A673 (cell line): ENCODE measurements at places on chromosomes 3 and 15. TPM values are rescaled to one million over a fixed set of nuclear protein-coding genes. Genes with fewer than 3 reads are reported as not detected.

Gene DPPA2
- not detected in 2 replicates for total RNA-seq

Gene AADACL2
- total RNA-seq: not detected in 2 replicates

Gene TOPBP1
- 56.8 and 59.8 TPM in 2 replicates for total RNA-seq

Gene PRSS50
- not detected in 2 replicates for total RNA-seq

Gene IQCF5
- not detected in 2 replicates for total RNA-seq

Gene TMEM45A
- 3.4 and 5.0 TPM in 2 replicates for total RNA-seq

Gene CSTA
- 3.8 and 6.5 TPM in 2 replicates for total RNA-seq

Gene ACKR4
- total RNA-seq: not detected in 2 replicates

Gene FOXL2NB
- total RNA-seq: not detected in 2 replicates

Gene PPARG
- total RNA-seq: 0.61 and 0.62 TPM in 2 replicates

Gene CLRN1
- total RNA-seq: not detected in 2 replicates

Gene SLC22A13
- 0.66 and 1.1 TPM in 2 replicates for total RNA-seq

Gene TUBGCP4
- total RNA-seq: 31.4 and 37.6 TPM in 2 replicates

Gene CASR
- not detected in 2 replicates for total RNA-seq

Gene KLHL40
- total RNA-seq: not detected in 2 replicates
